ENCODE measurements at places on chromosomes 11 and 22. TPM values are rescaled to one million over a fixed set of nuclear protein-coding genes. Genes with fewer than 3 reads are reported as not detected.

DNA sequence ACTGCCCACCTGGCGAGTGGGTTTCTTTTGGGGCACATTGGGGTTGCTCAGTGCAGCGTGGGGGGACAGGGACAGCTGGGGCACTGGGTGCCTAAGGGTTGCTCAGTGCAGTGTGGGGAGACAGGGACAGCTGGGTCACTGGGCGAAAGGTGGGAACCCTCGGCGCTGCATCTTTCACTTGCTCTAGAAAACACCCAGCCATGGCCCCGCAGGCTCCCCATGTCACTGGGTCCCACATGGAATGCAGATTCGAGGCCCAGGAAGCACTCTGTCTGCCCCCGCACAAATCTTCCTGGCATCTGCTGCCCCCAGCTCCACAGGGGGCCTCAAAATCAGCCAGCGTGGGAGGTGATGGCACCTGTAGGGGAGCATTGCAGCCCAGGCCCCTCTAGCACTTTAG, 229.3 kb downstream of the BRD1 start:
- no peak for DNase-seq

GRCh38 chr22:40950962-40951794, at the start of gene RBX1:
TSS of gene RBX1 (plus strand) at chr22:40951378. CDS start at chr22:40951399, 21 bp downstream.
- peak; percentile 99 for DNase-seq

- DNase-seq, result no peak
These were observed 1.2 kb upstream of the APOBEC3C start for GRCh38 chr22:39012533-39013511.

DNA sequence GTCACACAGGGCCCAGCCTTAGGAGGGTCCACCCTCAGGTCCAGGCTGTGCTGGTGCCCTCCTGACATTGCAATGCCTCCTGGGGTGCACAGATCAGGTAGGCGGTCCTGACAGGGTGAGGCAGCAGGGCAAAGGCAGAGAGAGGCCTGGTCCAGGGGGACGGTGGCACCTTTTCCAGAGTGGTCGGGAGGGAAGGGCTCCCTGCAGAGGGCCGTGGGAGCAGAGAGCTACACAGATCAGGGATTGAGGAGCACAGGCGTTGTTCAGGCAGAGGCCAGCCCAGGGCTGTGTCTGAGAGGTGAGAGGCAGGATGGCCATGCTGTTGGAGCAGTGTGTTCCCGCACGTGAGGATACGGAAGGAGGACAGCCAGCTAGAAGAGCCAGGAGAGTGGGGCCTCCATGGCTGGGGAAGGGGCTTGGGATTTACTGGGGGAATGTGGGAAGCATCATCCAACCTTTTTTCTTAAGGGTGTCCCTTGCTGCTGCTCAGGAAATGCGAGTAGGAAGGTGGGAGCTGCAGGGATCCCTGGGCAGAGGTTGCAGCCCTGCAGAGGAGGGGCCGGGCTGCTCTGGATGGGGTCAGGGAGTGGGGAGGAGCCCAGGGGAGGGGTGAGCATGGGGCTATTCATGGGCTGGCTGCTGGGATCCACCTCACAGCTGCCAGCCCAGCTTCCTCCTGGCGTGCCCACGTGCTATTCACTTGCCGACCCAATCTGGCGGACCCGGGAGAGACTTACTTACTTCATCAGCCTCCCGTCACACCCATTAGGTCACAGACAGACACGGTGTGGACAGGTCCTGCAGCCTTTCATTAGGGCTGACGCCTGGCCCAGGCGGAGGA, 1516.4 kb downstream of the TBC1D22A start:
- DNase-seq, result no peak

DNA sequence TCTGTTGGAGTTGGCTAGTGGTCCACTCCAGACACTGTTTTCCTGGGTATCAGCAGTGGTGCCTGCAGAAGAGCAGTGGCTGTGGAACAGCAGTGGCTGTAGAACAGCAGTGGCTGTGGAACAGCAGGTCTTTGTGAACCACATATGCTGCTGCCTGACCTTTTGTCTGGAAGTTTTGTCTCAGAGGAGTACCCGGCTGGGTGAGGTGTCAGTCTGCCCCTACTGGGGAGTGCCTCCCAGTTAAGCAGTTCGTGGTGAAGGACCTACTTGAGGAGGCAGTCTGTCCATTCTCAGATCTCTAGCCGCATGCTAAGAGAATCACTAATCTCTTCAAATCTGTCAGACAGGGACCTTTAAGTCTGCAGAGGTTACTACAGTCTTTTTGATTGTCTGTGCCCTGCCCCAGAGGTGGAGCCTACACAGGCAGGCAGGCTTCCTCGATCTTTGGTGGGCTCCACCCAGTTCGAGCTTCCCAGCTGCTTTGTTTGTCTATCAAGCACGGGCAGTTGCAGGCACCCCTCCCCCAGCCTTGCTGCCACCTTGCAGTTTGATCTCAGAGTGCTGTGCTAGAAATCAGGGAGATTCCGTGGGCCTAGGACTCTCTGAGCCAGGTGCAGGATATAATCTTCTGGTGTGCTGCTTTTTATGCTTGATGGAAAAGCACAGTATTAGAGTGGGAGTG, 89.1 kb upstream of the TRIM48 start:
- peak; percentile 25 for DNase-seq

DNA sequence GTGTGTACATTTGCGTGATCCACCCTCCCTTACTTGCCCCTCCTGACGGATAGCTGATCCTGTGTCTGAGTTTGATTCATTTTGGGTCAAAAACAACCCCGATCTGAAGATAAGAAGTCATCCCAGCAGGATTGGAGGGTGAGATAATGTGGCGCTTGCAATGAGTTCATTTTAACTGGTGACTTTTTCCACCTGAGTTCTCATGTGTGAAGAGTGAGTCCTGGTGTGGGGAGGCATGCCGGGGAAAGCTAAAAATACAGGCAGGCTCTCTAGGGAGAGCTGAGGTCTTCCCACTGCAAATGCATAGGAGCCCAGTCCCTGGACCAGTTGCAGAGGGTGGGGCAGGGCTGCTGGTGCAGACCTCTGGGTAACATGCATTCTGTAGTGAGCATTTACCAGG, 35.7 kb upstream of the ELF5 start:
- DNase-seq, result no peak

The ANAPC15 gene
- 23.5 TPM for total RNA-seq

The SLC22A9 gene
- not detected for total RNA-seq

Data from SJSA1 (cell line).